ENCODE measurements at places on chromosomes 2 and 18.

- DNase-seq: no peak
Observed at GRCh38 chr2:136116813-136117390, 1.0 kb downstream of the CXCR4 start.

- DNase-seq: no peak
Observed at GRCh38 chr2:20224164-20224715, 690 bp downstream of the SDC1 start.

DNA sequence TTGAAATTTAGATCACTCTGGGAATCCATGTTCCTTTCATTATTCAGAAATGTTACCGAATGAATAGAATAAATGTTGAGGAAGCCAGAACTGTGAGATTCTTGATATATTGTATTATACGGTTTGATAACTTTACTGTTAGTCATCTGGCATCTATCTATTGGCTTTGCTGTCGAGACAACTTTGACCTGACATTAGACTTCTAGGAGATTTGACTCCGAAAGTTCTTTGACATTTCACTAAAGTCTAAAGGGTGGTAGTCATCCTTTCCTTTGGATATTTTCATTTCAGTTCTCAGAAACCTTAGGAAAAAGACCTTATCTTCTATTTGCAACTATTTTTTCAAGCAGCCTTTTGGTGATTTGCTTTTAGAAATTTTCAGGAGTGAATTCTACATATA, 1.9 kb downstream of the BMPR2 start:
- no peak for DNase-seq

DNA sequence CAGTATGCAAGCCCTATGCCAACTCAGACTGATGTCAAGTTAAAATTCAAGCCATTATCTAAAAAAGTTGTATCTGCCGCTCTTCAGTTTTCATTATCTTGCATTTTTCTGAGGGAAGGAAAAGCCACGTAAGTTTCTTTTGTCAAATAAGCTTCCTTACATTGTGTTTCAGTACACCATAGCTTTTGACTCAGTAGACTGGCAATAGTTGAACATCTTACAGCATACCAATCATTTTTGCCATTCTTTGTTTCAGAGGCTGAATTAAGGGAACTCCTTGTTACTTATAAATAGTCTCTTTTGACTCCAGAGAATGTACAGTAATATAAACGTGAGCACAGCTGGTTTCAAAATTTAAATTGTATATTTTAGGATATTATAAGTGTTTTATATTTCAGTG, 120.6 kb downstream of the EHBP1 start:
- DNase-seq: peak; percentile 69

DNA sequence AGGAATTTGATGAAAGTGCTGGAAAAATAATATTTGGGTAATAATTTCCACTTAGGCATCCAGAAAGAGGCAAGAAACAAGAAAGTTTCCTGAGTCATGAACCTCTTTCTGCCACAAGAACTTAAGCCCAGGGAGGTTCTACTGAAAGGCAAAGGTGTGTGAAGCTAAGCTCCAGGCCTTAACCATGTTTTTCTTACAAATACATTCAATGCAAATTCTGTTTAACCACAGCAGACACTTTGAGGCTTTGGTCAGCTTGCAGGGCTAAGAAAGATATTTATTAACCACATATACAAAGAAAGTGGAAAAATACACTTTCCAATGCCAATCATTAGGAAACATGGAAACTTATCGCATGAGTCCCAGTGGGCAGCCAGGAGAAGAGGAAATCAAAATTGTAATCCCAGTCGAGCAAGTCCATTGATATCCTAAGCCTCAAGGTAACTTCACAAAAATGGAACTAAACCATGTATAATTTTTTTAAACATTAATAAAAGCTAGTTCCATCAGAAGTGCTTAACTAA, 68.3 kb downstream of the PIEZO2 start:
- DNase-seq: no peak

GRCh38 chr18:6561420-6561861, 146.7 kb upstream of the L3MBTL4 start:
- DNase-seq: no peak

DNA sequence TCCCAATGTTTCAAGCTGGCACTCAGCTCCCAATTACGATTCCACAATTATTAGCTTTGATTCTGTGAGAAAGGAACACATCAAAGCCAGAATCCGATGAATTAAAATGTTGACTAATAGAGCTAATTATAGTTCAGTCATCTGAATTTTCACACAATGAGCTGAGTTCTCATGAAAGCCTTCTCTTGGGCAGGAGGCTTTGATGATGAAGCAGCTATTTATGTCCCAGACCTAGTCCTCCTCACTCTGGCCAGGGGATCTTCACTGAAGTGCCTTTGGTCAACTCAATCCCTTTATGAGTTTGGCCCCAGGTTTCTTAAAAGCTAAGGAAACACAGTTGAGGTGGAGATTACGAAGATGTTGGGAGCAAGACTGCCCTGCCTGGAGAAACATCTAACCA, 74.7 kb upstream of the PPM1B start:
- no peak for DNase-seq

DNA sequence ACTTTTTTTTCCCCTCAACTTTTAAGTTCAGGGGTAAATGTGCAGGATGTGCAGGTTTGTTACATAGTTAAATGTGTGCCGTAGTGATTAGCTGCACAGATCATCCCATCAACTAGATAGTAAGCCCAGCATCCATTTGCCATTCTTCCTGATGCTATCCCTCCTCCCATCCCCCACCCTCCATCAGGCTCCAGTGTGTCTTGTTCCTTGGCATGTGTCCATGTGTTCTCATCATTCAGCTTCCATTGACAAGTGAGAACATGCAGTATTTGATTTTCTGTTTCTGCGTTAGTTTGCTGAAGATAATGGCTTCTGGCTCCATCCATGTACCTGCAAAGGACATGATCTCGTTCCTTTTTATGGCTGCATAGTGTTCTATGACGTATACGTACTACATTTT, 47.2 kb upstream of the STON1 start:
- DNase-seq: no peak

DNA sequence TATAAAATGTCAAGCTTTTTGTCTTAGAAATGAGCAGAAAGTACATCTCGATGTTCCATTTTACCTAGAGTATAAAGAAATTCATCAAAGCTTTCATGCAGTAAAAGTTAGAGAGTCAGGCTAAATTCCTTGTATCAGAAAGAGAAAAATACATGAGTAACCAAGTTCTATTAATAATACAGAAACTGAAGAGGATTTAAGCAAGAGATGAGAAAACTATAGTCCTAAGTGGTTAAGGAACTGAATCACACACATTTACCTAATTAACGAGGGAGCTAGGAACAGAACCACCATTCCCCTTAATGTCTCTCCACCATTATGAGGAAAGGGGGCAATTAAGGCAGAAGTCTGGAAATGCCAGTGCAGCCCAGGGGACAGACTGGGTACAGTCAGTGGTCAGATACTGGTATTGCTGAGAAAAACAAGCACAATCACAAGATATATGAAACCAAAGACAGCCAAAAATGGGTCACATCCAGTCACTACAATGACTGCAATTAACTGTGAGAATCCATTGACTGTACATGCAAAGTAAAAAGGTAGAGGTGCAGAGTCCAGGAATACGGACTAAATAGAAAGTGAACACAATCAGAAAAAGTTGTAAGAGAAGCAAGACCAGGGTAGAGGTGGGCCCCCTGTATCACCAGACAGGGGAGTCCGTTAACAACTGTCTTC, 23.9 kb downstream of the MAP4K3 start:
- DNase-seq: no peak

DNA sequence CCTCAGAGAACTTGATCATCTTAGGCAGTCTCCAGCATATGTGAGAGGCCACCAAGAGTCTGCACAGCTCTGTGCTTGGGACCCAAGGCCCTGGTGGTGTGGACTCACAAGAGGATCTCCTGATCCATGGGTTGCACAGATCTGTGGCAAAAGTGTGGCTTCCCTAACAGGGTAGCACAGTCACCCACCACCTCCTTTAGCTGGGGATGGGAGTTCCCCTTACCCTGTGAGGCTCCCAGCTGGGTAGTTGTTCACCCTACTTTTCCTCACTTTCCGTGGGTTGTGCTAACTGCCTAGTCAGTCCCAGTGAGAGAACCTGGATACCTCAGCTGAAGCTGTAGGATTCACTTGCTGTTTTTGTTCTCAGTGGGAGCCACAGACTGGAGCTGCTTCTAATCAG, 123.7 kb downstream of the FTCDNL1 start:
- no peak for DNase-seq

GRCh38 chr2:38708900-38709566, 42.1 kb downstream of the SRSF7 start:
- no peak for DNase-seq

- DNase-seq: peak; percentile 10
Observed at GRCh38 chr2:101047075-101047766, 45.1 kb downstream of the RPL31 start.

- no peak for DNase-seq
Observed at GRCh38 chr2:128497461-128497860, 178.8 kb upstream of the HS6ST1 start.

DNA sequence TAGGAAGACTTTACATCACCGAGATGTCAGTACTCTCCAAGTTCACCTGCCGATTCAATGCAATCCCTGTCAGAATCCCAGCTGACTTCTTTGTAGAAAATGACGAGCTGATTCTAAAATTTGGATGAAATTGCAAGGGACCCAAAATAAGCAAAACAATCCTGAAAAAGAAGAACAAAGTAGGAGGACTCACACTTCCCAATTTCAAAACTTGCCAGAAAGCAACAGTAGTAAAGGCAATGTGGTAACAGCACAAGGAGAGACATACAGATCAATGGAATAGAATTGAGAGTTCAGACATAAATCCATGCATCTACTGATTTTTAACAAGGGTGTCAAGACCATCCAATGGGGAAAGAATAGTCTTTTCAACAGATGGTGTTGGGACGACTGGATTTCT, 52.2 kb downstream of the SMAD7 start:
- DNase-seq: no peak

- no peak for DNase-seq
Observed at GRCh38 chr2:127563458-127564428, 28.3 kb downstream of the MYO7B start.

DNA sequence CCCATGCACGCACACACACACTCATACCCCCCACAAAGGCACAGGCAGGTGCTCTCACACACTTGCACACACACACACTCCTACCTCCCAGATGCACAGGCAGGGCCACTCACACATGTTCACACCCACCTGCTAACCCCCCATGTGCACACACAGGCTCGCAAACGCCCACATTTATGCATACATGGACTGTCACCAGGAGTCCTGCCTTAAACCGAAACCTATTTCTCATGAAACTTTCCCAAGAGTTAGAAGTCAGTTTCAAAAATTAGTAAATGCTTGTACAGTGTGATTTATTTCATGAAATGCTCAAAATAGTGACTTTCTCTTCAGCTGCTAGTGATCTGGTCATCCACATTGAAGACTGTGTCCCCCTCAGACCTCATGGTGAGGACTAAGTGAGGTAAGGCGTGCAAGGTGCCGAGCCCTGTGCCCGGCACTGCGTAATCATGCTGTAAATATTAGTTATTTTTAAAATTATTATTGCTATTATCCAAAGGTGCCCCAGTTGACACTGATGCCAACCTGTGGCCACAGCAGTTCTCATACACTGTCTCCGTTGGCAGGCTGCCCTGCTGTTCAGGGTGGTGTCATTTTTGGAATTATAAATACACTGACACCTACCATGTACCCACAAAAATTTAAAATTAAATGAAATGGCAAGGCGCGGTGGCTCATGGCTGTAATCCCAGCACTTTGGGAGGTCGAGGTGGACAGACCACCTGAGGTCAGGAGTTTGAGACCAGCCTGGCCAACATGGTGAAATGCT, 12.4 kb downstream of the CNNM4 start:
- DNase-seq: no peak

DNA sequence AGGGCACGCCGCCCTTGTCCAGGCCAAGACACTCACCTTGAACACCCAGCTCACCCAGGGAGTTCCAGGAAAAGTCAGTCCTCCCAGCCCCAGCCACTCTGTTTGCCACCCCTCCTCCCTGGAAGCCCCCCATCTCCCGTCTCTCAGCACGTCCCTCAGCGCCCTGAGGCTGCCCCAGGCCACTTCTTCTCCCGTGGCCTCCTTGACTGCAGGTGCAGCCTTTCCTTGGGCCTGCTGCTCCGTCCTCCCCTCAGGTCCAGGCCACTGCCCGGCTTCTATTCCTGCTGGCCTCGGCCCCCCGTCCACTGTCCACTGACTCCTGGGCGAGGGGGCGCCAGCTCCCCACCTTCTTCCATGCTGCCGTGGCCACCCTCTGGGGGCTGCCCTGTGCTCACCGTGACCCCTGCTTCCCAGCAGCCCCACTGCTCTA, 239.1 kb downstream of the HDAC4 start:
- no peak for DNase-seq
